ENCODE measurements at places on chromosomes 3 and 15.
A peak's percentile ranks its signal among the peaks of the same experiment; 100 is the strongest.

GRCh38 chr3:124263168-124263567, 271.2 kb upstream of the ROPN1 start:
- DNase-seq: peak; percentile 31

DNA sequence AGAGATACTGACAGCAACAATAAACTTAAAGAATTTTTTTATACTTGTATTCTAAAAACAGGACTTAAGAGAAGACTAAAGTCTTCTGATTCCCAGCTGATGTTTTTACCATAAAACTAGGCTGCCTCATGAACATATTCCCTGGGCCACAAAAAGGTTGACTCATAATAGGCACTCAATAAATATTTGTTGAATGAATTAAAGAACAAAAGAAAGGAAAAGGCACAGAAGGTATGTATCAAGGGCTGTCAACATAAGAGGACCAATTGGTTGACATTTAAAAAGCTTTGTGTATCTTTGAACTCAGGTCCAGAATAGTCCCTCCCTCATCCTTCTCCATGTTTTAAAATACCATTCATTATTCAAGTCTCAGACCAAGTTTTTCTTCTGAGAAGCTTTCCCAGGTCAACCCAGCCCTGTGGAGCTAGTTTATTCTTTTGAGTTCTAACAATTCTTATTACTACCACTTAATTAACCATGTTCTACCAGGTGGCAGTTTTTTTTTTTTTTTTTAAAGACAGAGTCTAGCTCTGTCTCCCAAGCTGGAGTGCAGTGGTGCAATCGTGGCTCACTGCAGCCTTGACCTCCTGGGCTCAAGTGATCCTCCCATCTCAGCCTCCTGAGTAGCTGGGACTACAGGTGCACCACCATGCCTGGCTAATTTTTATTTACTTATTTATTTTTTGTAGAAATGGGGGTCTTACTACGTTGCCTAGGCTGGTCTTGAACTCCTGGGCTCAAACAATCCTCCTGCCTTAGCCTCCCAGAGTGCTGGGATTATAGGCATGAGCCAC, 17.5 kb upstream of the ARHGEF3 start:
- no peak for DNase-seq

- DNase-seq: no peak
Measured at GRCh38 chr15:75952525-75952924, 48.8 kb downstream of the FBXO22 start.

- DNase-seq: no peak
Measured at GRCh38 chr15:79154483-79155135, 64.0 kb upstream of the RASGRF1 start.

DNA sequence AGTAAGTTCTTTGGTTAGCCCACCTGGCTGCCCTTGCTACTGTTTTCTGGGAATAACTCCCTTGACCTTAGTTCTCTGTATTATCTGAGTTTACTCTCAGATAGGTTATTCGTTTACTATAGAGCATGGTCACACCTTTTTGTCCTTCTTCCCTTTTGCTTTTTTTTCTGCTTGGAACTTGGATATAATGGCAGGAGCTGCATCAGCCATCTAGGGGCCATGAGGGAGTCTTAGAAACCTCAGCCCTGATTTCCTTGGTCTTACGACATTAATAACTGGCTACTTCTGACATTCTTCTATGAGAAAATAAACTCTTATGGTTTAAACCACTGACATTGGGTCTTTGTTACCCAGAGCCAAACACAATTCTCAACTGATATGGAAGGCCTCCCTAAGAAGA, 3.4 kb upstream of the SLC51B start:
- no peak for DNase-seq

GRCh38 chr15:96232335-96232734, 98.2 kb upstream of the NR2F2 start:
- no peak for DNase-seq

- no peak for DNase-seq
Measured at GRCh38 chr3:195048059-195048905, 222.7 kb downstream of the XXYLT1 start.

DNA sequence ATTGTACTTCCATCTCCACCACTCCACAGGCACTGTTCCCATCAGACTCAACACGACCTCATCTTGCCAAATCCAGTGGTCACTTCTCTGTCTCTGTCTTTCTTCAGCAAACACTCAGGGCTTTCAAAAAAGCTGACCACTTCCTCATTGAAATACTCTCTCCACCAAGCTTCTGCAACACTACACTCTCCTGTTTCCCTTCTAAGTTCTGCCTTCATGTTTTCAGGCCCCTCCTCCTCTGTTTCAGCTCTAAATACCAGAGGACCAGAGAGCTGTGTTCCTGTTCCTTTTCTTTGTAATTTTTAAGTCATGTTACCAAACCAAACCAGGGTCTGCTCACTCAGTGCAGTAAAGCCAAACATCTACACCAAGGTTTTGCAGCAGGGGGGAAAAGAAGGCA, 33.8 kb upstream of the ACP3 start:
- DNase-seq: no peak

- DNase-seq: no peak
Measured at GRCh38 chr15:90192961-90193786, 8.0 kb upstream of the SEMA4B start.

DNA sequence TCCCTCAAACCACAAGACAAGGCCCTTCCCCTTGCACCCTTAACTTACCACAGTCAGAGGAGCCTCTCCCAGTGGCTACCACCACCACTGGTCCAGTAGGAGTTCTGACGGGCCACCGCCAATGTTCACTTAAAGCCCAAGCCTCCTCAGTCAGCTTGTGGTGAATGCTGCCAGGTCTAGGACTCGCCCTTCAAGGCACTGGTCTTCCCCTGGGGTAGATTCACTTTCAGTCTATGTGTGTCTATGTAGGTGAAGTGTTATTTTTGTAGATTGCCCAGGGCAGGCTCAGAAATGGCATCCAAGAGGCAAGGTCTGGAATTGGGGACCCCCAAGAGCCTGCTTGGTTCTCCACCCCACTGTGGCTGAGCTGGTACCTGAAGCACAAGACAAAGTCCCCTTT, 15.4 kb upstream of the CASR start:
- no peak for DNase-seq

- DNase-seq: no peak
Measured at GRCh38 chr15:101067660-101068522, 148.7 kb downstream of the LRRK1 start.

DNA sequence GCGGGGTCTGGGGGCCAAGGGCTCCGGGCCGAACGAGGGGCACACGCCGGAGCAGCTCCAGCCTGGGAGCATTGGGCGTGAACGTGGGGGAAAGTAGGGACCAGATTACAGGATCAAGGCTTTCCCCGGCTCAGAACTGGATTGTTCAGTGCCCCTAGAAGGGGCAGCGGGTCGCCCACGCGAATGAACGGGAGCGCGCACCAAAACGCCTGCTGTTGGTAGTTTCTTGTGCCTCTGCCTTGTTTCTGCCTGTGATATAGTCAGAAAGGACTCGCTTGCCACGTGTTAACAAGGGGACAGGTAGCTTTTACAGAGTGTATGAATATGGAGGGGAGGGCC, 1.1 kb downstream of the CASR start:
- DNase-seq: no peak

- DNase-seq: no peak
Measured at GRCh38 chr3:83035704-83036010, 1274.2 kb upstream of the GBE1 start.

- DNase-seq: no peak
Measured at GRCh38 chr3:13828501-13829265, 51.2 kb downstream of the WNT7A start.

DNA sequence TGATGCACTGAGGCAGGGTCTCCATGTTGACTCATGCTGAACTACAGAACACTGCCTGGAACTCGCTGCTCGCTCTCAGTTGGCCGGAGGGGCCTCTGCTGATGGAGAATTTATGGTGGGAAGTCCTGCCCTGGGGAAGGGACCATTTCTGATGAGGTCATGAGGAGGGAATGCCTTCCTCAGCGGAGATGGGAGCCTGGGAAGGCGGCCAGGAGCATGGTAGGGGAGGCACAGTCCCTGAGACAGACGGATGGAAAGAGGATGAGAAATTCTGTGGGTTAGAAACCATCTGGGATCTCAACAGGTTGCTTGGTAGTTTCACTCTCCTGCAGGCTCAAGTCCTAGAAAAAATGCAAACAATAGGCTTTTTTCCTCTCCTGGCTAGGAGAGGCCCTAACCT, 56.8 kb upstream of the TPM1 start:
- no peak for DNase-seq

- no peak for DNase-seq
Measured at GRCh38 chr15:41688671-41689070, 28.5 kb downstream of the MGA start.

DNA sequence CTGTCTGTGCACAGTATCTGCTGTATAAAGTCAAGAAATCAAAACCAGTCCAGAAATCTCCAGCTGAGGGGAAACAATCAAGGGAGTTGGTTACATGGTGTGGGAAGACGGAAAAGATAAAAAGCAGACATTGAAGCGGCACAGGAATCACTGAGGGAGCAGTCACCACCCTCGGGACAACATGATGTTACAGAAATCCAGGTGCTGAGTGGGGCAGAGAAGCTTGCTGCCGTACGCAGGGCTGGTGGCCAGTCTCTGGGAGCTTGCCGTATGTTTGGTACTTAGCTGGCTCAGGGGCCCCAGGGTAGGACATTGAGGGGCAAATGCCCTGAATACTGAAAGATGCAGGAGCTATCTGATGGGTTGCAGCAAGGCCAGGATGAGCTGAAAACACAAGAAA, 237.9 kb downstream of the EDEM1 start:
- no peak for DNase-seq

DNA sequence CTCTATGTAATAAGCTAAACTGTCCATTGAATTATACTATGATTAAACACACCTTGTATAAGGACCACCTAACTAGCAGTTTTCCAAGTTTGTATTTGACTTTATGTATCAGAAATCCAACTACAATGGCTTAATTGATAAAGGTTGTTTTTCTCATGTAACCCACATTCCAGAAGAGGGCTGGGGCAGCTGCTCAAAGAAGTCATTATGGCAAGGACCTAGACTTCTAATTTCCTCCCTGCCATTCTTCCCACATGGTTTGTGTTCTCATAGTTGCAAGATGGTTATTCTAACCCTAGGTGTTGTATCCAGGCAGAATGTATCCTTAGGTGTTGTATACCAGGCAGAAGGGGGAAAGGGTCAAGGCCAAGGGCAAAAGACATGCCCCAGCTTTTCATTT, 35.7 kb downstream of the GPR176 start:
- no peak for DNase-seq
